ENCODE measurements at places on chromosomes 5 and 9.
A peak's percentile ranks its signal among the peaks of the same experiment; 100 is the strongest.

- DNase-seq = no peak
These were observed 49.7 kb downstream of the WWC1 start for GRCh38 chr5:168341178-168341577.

DNA sequence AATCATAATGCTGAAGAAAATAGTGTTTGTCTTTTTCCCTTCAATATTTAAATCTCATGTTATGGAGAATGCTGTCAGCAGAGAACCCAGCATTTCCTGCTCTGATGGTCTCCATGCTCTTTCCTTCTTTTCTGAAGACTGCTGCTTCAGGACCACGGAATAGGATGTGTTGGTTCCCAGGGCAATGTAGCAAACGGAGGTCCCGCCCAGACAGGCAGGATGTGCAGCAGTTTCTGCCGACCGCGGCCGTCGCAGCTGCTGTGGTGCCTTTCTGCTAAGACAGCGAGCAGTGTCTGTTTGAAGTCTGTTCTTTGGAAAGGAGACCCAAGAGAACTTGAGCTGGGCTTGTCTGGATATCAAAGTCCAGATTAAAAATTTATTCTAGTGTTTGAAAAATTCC is 654.3 kb downstream of the CCDC171 start:
- no peak for DNase-seq

DNA sequence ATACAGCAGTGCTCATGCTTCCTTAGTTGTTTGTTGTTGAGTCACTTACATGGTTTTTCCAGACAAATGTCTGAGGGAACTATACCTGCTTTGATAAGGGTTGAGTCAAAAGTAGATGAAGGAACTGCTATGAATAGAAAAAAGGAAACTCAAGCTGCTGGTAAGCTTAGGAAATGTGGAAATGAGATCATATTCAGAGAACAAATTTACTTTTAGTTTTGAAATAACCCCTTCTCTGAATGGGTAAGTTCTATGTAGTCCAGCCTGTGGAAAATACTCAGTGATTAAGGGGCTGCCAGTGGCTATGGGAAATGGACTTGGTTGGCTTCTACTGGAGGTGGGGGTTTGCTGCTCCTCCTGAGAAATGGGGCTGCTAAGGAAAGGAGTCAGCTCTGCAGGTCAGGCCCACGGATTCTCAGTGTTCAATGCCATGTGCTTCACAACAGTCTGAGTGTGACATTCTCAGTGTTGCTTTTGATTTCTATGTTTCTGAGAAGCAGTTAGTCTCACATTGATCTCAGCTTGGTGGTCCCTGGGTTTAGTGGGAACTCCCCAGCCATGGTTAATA is 47.7 kb upstream of the GLRX start:
- no peak for DNase-seq

DNA sequence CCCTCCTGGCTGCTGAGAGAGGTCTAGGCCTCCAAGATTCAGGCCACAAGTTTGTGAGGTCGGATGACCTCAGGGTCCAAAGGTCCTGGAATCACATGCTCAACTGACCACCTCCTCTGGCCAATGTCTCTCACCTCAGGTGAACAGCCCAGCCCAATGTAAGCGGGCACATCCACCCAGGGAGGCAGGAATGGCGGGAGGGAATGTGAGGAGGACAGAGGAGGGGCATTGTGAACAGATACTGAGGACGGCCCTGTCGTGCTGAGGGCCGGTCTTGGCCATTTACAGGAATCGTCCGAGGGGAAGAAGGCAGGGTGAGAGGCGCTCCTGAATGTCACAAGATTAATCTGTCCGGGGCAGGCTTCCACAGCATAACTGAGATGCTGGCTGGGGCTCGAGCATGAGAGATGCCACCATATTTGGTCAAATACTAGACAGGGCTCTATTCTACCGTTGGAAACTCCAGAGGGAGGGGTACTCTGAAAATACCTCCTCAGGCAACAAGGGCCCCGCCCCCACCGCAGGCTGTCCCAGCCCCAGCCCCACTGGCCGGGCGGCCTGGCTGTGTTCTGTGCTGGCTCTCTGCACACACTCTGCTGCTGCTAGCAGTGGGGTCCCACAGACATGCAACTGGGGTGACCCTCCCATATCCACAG is 1.5 kb upstream of the IL17B start:
- no peak for DNase-seq

DNA sequence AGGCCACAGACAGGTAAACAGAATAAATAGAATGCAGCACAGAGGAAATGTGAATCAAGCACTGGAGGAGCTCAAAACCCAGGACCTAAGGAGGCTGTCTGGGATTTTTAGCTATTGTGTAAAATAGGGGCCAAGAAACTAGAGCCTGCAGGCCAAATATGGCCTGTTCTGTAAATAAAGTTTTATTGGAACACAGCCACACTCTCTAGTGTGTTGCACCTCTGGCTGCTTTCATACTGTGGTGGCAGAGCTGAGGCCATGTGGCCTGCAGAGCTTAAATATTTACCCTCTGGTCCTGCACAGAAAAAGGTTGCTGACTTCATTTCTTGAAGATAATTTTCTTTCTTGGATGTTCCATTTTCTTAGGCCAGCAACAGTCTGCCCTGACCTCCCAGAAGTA is 136.4 kb downstream of the WDR41 start:
- no peak for DNase-seq

- no peak for DNase-seq
These were observed 1039.9 kb downstream of the TLE1 start for GRCh38 chr9:80649496-80649895.

- no peak for DNase-seq
These were observed 320.5 kb upstream of the ADCY2 start for GRCh38 chr5:7075470-7075869.

- no peak for DNase-seq
These were observed 2055.2 kb downstream of the MAT2B start for GRCh38 chr5:165560648-165561047.

DNA sequence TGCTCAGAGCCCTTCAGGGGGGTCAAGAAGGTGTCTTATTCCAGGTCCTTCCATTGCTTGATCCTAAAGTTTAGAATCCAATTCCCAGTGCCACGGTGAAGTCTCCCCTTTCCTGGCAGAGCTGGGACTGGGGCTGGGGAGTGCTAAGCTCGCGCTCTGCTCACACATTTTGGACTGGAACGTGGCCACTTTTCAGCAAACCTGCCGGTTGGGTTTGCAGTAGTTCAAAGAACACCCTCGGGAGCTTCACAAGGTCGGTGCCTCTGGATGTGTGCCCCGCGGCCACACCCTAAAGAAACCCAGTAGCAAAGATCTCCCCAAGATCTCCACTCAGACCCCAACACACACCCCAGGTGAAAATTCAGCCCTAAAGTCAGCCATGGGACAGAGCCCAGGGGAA is at the start of gene C9orf152:
C9orf152 (minus strand) TSS at position 129 of the 400 bp plus-strand sequence. CDS start 580 bp downstream, outside the sequence.
- DNase-seq = no peak

DNA sequence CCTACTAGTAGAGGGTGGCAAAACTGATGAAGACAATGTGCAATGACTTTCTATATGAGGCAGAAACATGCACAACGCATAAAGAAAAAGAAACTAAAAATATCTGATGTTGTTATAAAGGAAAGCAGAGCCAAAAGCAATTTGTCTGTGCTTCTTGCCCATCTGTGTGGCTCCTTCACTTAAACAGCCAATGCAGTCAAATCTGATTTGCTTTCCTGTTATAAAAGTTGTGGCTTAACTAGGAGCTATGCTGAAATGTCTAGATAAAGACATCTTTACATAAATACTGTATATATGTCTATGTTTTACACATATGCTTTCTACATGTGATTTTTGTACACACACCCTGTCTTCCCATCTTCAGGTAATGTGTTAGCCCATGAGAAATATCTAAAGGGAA is 508.2 kb downstream of the CETN3 start:
- no peak for DNase-seq

GRCh38 chr5:178113141-178113787 is at the start of gene N4BP3:
N4BP3 (plus strand) TSS chr5:178113532; CDS start chr5:178119584, 6,052 bp downstream.
- DNase-seq = peak; percentile 58

- no peak for DNase-seq
These were observed 28.3 kb upstream of the PAX5 start for GRCh38 chr9:37062336-37062735.

- no peak for DNase-seq
These were observed 44.2 kb downstream of the NIPSNAP3B start for GRCh38 chr9:104808035-104808614.

DNA sequence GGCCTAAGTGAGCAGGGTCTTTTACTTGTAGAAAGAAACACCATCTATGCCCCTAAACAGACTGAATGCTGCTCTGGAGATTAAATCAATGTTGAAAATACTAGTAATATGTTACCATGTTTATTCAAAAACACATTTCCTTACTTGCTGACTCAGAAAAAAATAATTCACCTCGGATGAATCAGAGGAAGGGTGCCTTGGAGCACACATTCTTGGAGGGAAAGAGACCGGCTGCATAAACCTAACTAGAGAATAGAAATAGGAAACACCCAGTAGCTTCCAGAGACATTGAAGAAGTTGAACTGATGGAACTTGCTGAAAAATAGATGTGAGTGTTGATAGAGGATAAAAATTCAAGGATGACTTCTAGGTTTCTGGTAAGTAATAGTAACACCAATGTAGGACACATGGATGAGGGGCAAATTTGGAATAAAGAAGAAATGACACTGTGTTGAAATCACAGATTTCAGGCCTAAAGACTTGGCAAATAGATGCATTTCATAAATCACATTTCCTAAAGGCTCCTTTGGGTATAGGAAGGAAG is 76.9 kb upstream of the MINAR2 start:
- DNase-seq = no peak

GRCh38 chr5:159737263-159737662 is 179.0 kb upstream of the ADRA1B start:
- DNase-seq = no peak

DNA sequence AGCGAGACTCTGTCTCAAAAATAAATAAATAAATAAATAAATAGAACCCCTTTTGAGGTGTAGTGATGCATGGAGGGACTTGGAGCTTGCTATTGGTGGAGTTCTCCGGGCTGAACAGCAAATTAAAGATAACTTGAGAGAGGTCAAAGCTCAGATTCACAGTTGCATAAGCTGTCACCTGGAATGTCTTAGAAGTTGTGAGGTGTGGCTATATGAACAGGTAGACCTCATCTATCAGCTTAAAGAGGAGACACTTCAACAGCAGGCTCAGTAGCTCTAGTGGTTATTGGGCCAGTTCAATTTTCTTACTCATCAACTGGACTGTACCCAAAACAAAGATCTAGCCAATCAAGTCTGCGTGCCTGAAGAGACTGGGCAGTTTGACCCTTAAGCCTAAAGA is 11.7 kb upstream of the STING1 start:
- DNase-seq = no peak

DNA sequence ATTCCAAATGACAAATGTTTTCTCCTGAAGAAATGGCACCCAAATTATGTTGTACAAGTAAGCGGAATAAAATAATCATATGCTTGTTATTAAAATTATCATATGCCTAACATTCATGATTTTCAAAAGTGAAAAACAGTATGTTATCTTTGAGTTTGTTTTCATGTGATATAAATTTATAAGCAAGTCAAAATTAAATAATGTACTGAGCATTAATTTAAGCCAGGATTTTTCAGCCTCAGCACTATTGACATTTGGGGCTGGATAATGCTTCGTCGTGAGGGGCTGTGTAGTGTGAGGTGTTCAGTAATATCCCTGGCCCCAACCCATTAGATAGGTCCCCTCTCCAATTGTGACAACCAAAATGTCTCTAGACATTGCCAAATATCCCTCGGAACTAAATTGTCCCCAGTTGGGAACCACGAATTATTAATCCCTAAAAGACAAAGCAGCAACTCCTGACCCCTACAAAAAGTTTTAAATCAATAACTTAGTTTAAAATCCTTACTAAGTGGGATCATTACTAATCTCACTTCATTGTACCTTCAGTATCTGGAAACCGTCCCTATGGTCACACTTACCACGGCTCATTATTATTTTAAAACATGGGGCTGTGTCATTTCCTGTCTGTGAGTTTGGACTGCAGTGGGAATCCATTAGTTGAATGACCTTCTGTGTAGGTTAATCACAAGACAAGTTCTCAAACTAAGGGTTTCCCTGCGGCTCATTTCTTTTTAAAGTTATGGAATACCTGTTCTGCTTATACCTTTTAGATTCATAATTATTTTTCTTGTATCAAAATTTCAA is 1.3 kb upstream of the NNT start:
- no peak for DNase-seq

DNA sequence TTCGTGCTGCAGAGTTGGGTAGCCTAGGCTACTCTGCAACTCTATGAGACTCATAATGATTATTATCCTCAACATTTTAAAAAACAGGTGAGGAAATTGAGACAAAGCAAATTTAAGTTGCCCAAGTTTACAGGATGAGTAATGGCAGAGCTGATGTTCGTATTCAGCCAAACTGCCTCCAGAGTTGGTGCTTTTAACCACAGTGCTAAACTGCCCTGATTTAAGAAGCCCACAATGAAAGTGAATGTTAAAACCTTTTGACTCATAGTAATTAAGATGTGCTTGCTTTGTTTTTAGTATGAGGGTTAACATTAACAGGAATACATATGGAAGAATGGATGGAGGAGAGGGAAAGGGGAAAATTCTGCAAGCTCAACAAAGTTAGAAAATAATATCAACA is 15.9 kb upstream of the GABRB2 start:
- DNase-seq = no peak

GRCh38 chr9:121411993-121412392 is 41.9 kb upstream of the STOM start:
- no peak for DNase-seq

DNA sequence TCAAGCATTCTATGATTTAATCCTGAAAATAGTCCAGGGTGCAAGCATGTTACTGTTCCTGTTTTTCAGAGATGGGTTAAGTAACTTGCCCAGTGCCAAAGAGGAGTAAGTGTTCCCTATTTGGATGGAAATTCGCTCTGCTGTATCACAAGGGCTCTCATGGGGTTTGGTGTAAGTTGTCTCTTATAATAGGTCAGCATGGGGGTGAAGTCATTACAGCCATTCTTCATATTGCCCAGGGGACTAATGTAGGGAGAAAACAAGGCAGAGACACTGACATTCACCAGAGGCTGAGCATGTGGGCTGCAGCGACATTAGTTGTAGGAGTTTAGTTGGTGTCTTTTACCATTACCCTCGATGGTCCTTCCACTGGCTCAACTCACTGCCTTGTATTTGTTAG is 142.1 kb upstream of the GLRA1 start:
- DNase-seq = no peak

GRCh38 chr9:84190411-84190810 is 150.1 kb downstream of the SLC28A3 start:
- no peak for DNase-seq

Data from effector CD8-positive, alpha-beta T cell (primary cell).